ENCODE measurements at places on chromosomes 5 and 9. TPM values are rescaled to one million over a fixed set of nuclear protein-coding genes. Genes with fewer than 3 reads are reported as not detected.

- DNase-seq, result no peak
Observed at GRCh38 chr5:42858687-42859086, 47.0 kb upstream of the SELENOP start.

The CARD9 gene
- 0.21 TPM for polyA plus RNA-seq

- DNase-seq, result no peak
Observed at GRCh38 chr9:89743216-89743572, 138.4 kb downstream of the GADD45G start.

GRCh38 chr5:167936022-167936421 lies 355.4 kb upstream of the WWC1 start:
- DNase-seq, result no peak

GRCh38 chr5:176660860-176661641 lies 13.8 kb downstream of the TSPAN17 start:
- DNase-seq, result no peak

DNA sequence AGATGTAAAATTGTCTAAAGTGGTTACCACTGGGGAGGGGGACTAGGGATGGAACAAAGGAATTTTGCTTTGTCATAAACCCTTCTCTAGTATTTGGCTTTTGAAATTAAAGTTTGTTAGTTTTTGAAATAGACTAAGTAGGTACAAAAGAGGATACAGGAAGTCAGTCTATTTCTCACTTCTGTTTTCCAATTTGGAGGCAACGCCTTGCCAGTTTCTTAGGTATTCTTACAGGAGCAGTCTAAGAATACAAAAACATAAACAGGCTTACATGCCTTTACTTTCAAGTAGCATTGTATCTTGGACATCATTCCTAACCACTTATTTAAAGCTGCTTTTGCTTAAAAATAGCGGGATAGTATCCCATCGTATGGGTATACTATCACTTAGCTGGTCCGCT lies 34.4 kb downstream of the ALG2 start:
- no peak for DNase-seq

DNA sequence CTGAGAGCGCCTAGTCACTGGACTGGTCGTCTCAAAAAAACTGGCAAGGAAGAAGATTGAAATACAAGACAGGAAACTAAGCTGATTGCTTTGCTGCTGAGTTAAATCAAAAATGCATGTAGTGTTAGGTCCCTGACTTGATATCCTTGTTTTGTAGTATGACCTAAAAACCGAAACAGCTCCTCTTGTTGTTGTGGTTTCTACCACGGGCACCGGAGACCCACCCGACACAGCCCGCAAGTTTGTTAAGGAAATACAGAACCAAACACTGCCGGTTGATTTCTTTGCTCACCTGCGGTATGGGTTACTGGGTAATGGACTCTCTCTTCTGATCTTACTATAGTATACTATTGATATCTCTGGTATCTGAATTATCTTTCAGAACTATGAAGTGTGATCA lies 4.3 kb downstream of the MTRR start:
- no peak for DNase-seq
